ENCODE measurements at places on chromosomes 11 and 22.
A peak's percentile ranks its signal among the peaks of the same experiment; 100 is the strongest.

GRCh38 chr11:86144846-86145245, 76.0 kb upstream of the PICALM start:
- DNase-seq = no peak

DNA sequence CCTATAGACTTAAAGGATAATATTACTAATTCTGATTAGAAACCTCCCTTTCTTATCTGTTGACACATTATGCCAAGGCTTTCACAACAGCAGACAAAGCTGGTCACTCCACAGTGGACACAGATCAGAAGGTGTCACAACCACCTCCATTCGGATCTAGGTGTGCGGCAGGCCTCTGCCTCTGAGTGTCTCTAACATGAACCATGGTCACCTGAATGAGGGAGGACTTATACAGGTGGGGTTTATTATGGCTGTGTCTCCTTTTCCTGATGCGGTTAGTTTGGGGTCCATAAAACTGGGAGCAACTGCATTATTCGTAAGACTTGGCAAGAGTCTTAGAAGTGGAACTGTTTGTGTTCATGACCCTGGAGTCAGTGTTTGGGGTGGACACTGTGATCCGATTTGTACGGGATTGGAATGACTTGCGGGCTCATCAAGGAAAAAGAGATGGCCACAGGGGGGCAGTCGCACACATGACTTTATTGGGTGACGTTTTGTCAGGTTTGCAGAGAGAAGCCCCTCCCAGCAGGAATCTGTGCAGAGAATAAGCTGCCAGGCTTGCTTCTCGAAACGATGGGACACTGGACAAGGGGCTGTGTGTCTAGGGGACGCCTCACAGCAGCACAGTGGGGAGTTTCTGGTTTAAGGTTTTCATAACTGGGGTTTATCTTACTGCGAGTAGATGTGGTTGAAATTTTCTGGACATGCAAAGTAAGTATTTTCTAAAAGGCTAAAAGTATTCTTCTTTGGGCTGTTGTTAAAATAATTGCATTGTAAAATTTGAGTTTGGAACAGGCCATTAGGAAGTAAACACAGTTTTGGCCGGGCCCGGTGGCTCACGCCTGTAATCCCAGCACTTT, 90.6 kb downstream of the GAB4 start:
- peak; percentile 19 for DNase-seq

- DNase-seq = no peak
Observed at GRCh38 chr22:36730176-36730858, 26.8 kb upstream of the CACNG2 start.

DNA sequence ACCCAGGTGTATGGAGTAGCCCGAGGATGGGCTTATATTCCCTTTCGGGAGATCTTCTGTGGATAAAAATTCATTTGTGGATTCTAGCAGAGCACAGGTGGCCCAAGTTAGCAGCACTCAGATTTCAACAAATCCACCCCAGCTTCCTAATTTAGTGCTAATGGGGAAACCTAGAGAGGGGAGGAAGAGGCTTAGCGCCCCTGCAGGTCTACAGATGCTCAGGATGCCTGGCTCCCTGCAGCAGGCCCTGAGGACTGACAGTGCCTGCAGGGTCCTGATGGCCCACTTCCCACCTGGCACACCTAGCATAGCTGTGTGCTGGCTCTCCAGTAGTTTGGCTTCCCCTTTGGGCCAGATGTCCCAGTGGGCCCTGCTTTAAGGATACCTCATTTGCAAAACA, 6.5 kb downstream of the DGAT2 start:
- no peak for DNase-seq

- no peak for DNase-seq
Observed at GRCh38 chr11:104570078-104570701, 328.1 kb downstream of the CASP12 start.

- no peak for DNase-seq
Observed at GRCh38 chr11:118996926-118997626, 862 bp upstream of the CENATAC start.

GRCh38 chr11:42967653-42968052, 344.1 kb upstream of the API5 start:
- DNase-seq = no peak

Data from nucleus accumbens (tissue), 56 donors.